ENCODE measurements at places on chromosomes 3 and 15.

GRCh38 chr3:18890449-18890848 lies 257.9 kb upstream of the KCNH8 start:
- DNase-seq = no peak

- no peak for DNase-seq
Measured at GRCh38 chr15:98943601-98944151, 63.9 kb downstream of the PGPEP1L start.

DNA sequence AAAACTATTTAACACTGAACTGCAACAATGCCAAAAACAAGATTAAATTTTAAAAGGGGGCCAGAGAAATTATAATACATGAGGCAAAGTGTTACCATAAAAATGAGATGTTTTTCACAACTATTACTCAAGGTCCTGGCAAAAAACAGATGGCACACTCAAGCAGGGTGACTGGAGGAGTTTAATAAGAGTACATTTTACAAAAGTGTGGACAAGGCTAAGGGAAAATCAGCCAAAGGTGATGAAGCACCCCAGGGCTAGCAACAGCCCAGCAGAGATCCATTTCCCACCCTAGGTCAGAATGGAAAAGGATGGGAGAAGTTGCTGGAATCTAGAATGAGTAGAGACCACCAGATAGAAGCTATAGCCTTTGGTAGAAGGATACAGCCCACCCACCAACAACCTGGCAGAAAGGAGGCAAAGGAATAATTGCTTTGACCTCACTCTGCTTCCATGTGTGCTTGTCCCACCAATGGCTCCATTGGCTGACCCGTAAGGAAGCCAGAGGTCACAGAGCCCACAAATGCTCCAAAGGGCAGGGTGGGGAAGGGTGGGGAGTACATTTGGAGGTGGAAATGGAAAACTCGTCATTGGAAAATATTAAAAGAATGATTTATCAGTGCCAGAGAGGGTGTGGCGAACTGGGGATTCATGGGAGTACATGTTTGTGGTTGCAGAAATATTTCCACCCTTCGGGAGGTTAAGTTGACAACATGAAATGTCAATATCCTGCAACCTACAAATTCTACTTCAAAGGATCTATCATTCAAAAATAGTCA lies 161.0 kb upstream of the UBE2E2 start:
- DNase-seq = no peak

GRCh38 chr3:50491023-50491422 lies 12.4 kb downstream of the CACNA2D2 start:
- no peak for DNase-seq

DNA sequence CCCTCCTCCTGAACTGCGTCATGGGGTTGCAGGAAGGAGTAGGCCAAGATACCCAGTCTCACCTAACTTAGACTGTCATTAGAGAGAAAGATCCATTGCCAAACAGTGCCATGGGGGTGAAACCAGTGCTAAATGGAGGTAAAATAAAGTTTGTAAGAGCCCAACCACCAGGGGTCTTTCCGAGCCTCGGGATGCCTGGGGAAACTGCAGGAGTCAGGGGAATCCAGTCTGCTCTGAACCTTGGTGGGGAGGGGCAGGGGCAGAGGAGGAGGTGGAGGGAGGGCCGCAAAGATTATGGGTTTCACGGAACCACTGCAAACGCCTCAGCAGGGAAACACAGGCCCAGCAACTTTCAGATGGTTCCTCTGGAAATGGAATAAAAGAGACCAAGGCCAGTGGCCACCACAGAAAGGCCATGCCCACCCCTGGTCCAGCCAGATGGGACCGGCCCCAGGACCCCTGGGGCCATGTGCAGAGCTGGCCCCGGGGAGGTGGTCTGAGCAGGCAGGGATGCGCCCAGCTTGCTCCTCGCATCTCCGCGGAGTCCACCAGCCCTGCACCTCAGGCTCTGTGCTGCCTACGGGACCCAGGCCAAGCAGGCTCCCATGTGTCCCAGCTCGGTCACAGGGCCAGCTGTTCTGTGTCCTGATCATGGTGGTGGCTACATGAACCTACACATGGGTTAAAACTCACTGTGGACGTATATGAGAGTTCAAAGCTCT lies 19.8 kb upstream of the GP9 start:
- no peak for DNase-seq

DNA sequence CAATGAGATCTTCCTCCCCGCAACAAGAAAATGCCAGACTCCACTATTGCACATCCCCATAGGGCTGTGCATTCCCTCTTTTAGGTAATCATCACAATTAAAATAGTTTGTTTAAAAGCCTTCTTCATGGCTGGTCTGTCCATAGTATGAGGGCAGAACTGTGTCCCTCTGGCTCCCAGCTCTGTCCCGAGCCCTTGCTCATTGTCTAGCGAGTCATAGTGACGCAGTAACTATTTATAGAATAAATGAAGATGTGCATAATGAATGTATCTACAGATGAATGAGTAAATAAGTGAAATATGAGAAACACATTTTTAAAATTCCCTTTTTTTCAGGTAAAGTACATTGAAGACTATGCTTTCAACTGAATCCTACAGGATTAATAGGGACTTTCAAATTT lies 128.4 kb upstream of the TMC3 start:
- no peak for DNase-seq

GRCh38 chr15:51621936-51622603 lies 501 bp downstream of the DMXL2 start:
- peak; percentile 1 for DNase-seq
